Large intestine (tissue), 12 donors: ENCODE measurements at places on chromosomes 2 and 18. TPM values are rescaled to one million over a fixed set of nuclear protein-coding genes. Genes with fewer than 3 reads are reported as not detected.

GRCh38 chr2:16303273-16303577 is 362.4 kb downstream of the CYRIA start:
- no peak overlapping the region for H3K4me3 ChIP-seq
- H3K36me3 ChIP-seq = no peaks in the 10 kb centered on the region
- H3K4me1 ChIP-seq = peaks cover 9% of the 10 kb centered on the region
- no peak for DNase-seq
- no peak overlapping the region for H3K27ac ChIP-seq

DNA sequence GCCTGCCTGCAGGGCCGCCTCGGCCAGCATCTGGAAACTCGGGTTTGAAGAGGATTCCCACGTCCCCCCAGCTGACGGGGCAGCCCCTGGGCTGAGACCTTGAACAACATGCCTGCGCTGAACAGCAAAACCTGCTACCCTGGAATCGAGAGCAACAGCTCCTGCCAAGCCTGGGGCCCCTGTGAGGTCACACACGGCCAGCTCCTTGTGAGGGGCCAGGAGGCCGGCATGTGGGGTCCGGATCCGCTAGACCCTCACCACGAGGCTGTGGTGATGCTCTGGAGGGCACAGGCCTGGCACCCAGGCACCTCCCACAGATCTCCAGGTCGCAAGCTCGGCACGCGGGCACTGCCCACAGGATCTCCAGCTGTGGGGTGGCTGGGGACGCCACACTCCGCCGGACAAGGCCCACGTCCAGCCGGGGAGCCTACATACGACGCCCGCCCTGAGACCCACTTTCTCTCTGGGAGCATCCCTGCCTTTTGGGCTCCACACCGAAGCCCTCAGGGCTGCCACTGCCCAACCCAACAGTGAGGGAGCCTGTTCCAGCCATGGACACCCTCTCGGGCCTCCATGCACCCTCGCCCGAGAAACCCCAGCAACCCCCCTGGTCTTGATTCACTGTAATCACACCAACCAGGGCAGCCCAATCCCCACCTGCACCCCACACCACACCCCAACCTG is 34.1 kb downstream of the SLC66A2 start:
- DNase-seq = no peak
- H3K36me3 ChIP-seq = peaks cover 36% of the 10 kb centered on the region
- no peak overlapping the region for H3K27ac ChIP-seq
- no peaks in the 10 kb centered on the region for H3K4me1 ChIP-seq
- no peak overlapping the region for H3K4me3 ChIP-seq

GRCh38 chr2:113962692-113963480 is 73.0 kb downstream of the ACTR3 start:
- H3K36me3 ChIP-seq = peaks cover 4% of the 10 kb centered on the region
- DNase-seq = no peak
- no peak overlapping the region for H3K27ac ChIP-seq
- peaks cover 11% of the 10 kb centered on the region for H3K4me1 ChIP-seq
- H3K27me3 ChIP-seq = no peaks in the 10 kb centered on the region

DNA sequence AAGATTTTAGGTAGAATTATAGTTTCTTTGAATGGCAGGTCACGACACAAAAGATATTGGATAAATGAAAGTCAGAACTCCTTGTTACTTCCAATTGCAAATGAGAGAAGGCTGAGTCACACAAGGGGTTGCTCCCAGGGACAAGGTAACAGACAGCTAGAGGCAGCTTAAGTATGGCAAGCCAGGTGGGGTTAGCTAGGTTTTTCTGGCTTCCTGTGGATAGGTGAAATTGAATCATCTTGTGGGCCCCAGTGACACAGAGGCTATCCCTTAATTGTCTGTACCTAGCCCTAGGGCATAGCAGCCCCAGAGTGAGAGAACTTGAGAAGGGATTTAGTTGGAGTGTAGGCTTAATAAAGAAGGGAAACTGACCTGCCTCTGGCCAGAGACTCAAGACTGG is 407.7 kb upstream of the SLC8A1 start:
- H3K27me3 ChIP-seq = no peaks in the 10 kb centered on the region
- H3K36me3 ChIP-seq = no peaks in the 10 kb centered on the region
- no peak for DNase-seq
- no peak overlapping the region for H3K27ac ChIP-seq
- no peaks in the 10 kb centered on the region for H3K4me1 ChIP-seq

- peaks cover 20% of the 10 kb centered on the region for H3K36me3 ChIP-seq
- peak overlapping the region; percentile 93 for H3K4me3 ChIP-seq
- DNase-seq = no peak
Observed at GRCh38 chr2:74457549-74458131, 598 bp upstream of the WBP1 start.

DNA sequence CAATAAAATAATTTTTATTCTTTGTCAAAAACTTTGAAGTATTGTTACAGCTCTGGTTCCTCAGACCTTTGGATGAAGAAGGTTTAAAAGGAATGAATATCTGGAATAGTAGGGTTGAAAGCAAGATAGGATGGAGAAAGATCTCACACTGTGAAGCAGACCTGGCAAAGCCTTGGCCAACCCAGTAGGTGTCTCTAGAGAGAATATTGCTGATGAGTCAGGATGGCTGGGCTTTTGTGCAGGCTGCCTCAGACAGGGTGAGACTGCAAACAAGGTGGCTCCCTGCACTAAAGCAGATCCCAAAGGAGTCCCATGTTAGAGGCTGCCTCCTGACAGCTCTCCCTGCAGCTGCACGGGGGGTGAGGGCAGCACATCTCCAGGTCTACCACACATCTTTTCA is 226.0 kb upstream of the ITGA4 start:
- no peak for DNase-seq
- H3K27me3 ChIP-seq = no peaks in the 10 kb centered on the region
- no peak overlapping the region for H3K27ac ChIP-seq
- no peaks in the 10 kb centered on the region for H3K4me1 ChIP-seq

GRCh38 chr18:64271246-64271645 is 122.4 kb upstream of the LINC00305 start:
- peaks cover 38% of the 10 kb centered on the region for H3K4me1 ChIP-seq
- H3K36me3 ChIP-seq = no peaks in the 10 kb centered on the region
- no peak overlapping the region for H3K4me3 ChIP-seq

SCN2A gene
- polyA plus RNA-seq = 2.4 TPM

POTEI gene
- 0.10 TPM for polyA plus RNA-seq

ABCB11 gene
- 5.3 TPM for polyA plus RNA-seq

TIA1 gene
- polyA plus RNA-seq = 211 TPM
